Fibroblast of skin of right biceps (primary cell): ENCODE measurements at places on chromosomes 5 and 9.

DNA sequence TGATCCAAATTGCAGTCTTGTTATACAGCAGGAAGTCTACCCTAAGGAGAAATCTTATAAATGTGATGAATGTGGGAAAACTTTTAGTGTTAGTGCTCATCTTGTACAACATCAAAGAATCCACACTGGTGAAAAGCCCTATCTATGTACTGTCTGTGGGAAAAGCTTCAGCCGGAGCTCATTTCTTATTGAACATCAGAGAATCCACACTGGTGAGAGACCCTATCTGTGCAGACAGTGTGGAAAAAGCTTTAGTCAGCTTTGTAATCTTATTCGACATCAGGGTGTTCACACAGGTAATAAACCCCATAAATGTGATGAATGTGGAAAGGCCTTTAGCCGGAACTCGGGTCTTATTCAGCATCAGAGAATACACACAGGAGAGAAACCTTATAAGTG is 10.4 kb downstream of the ZNF189 start:
- peak; percentile 30 for DNase-seq

- no peak for DNase-seq
These were observed 9.7 kb downstream of the SERINC5 start for GRCh38 chr5:80246001-80246758.

- DNase-seq: peak; percentile 94
These were observed 210.9 kb downstream of the AOPEP start for GRCh38 chr9:94937214-94937903.

DNA sequence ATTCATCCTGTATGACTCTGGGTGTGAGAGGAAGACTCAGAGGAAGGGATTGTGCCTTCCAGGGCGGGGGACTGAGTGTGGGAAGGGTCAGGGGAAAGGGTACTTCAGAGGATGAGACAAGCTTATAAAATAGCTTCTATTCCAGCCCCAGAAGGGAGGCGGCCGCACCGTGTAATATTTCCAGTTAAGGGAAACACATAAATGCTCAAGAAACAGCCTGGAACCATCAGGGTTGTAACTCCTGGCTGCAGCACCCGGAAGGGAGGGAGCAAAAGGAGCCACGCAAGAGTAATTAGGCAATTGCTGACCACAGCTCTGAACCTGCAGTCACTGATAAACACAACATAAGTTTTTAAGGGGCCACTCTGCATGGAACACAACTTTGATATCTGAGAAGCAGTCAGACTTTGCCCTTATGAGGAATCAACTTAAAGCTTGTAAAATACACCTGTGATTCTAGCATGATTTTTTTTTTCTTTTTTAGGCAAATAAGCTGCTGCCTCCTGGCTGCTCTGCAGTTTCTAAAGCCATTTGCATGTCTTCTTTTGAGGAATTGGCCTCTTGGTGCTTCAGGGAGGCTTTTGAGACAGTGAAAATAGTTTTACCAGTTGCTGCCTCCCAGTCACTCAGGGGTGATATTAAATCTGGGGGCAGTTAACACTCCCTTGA is 382.7 kb downstream of the ENC1 start:
- no peak for DNase-seq

DNA sequence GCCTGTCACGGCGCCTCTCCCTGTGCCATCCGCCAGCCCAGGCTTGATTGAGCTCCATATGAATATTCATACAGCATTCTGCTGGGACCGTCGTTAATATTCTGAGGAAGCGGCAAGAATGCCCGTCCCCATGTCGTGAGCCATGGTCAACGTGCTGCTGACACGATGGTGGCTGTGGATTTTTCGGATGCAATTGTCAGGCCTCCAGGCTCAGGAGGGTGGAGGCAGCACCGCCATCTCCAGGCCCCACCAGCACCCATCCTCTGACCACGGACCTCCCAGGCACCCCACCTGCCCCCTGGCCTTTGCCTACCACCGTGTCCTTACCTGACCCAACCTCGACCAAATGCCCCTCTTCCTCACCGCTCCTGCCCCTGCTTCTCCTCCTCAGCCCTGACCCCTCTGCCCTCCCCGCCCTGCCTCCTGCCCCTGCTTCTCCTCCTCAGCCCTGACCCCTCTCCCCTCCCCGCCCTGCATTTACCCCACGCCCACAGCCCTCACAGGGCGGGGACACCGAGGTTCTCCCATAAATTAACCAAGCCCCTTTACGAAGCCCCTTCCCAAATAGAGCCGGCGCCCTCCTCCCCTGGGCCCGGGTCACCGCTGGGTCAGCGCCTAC is 9.9 kb downstream of the TMEM250 start:
- DNase-seq: no peak

GRCh38 chr9:120775859-120776258 is 17.4 kb downstream of the FBXW2 start:
- DNase-seq: no peak
